ENCODE measurements at places on chromosomes 5 and 9.

- DNase-seq = no peak
These were observed 22.6 kb upstream of the MAMDC2 start for GRCh38 chr9:70020991-70021571.

DNA sequence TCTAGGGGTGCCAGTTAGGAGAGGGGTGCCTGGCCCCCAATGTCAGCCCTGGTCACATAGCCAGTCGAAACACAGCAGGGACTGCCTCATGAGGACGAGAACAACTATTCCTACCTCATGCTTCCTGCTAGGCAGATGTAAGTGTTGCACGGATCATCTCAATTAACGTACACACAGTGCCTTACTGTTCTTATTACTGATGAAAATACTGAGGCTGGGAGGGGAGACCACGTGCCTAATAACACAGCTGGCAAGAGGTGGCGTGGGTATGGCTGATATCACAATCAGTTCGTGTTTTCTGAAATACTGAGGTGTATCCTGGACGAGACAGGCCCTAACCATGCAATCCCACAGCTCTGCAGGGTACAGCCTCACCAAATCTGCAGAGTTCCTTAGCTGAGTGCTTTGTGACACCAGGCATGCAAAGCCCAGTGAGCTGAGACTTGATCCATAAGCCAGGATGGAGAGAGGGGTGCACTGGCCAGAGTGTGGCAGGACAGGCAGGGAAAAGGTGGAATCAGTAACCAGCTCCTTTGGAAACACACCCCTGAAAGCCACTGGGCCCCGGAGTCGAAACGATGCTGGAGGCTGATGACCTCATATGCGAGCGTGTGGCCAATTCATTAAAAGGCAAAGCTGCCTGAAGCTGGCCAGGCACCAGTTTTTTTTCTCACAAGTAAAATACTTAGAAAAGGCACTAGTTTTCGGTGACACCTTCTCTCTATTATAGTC lies 63.9 kb downstream of the PRRT1B start:
- no peak for DNase-seq

GRCh38 chr9:137387891-137388560 lies 34.9 kb downstream of the EXD3 start:
- DNase-seq = no peak

- no peak for DNase-seq
These were observed 1.8 kb upstream of the TARS1 start for GRCh38 chr5:33438996-33439395.

- DNase-seq = no peak
These were observed 198.1 kb downstream of the C9orf50 start for GRCh38 chr9:129422843-129423192.

DNA sequence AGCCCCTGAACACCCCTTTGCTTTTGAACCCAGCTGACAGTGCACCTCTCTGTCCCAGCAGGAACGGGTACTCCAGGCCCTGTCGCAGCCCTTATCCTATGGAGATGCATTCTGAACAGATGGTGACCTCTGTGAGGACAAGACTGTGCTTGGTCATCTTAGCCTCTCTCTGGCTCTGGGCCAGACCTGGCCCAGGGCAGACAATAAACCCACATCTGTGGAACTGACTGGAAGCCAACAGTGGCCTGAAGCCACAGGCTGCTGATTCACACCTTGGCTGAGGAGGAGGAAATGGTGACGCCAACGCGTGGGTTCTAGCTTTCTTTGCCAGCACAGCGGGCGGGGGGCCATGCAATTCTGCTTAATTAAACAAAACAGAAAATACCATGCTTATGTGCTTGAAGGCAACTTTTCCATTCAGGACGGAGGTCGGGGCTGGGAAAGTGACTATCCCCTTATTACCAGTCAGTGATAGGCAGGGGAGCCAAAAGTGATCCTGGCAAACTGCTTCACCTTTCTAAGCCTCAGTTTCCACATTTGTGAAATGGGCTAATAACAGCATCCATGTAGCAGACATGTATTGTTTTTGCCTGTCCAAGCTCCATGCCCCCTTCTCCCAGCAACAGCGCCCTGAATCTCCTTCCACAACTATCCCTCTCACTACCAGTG lies 10.8 kb downstream of the SH3PXD2B start:
- peak; percentile 25 for DNase-seq

DNA sequence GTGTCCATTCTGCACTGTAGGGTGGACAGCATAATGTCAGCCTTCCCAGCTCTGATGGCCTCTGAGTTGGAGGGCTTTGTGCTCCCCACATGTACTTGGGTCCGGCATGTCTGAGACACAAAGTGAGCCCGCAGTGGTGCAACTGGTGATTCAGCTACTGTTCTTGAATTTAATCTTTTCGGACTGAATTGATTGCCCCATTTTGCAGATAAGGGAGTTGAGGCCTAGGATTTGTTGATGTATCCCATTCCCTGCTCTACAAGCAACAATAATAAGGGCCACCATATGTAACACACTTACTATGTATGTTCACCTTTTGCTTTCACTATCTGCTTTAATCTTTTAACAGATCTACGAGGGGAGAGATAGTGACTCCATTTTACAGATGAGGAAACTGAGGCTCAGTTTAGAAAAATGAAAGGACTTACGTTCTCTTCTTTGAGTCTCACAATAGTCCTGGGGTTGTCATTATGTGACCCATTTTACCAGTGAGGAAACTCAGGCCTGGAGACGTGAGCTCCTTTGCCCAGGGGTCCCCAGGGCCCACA lies 4.5 kb downstream of the GSN start:
- DNase-seq = no peak

- no peak for DNase-seq
These were observed 119.7 kb downstream of the FANCC start for GRCh38 chr9:95197692-95198271.

- no peak for DNase-seq
These were observed 139.2 kb upstream of the SMARCA2 start for GRCh38 chr9:1875921-1876448.

DNA sequence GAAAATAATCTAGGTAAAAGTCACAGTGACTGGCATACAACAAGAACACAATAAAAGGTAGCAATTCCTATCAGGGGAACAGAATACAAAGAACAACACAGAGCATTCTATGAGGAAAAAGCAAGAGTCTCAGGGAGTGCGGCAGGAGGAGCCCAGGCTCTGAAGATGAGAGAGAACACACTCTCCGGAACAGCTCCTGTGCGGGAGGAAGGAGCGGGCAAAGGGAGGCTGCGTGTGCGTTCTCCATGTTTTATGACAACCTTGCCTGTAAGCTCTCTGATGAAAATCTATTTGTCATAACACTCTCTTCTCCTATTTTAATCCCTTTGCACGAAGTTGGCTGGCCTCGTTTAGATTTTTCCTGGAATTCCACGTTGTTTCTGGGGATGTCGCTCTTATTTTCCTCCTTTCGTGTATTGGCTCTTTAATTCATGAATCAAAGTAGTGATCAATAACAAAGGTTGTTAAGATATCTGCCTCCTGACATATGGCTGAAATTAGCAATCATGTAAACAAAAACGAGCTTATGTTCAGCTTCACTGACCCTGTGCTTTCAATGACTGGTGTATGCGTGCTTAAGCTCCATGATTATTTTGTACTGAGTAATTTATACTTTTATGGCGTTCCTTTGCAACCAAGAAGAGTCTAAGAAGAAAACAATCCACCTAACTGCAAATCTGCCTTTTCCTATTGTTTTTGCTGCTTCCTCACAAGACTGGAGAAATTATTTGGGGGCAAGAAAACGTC lies 109.5 kb downstream of the MYO10 start:
- no peak for DNase-seq

- no peak for DNase-seq
These were observed 276.9 kb upstream of the DAP start for GRCh38 chr5:11037941-11038340.

DNA sequence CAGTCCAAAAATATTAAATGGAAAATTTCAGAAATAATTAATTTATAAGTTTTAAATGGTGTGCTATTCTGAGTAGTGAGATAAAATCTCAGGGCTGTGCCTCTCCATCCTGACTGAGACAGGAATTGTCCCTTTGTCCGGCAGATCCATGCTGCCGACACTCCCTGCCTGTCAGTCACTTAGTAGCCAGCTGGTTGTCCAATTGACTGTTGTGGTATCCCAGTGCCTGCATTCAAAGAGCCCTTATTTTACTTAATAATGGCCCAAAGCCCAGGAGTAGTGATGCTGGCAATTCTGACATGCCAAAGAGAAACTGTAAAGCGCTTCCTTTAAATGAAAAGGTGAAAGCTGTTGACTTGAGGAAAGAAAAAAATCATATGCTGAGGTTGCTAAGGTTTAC lies 157.5 kb downstream of the ENC1 start:
- no peak for DNase-seq

GRCh38 chr5:29277642-29278041 lies 1915.8 kb upstream of the CDH6 start:
- no peak for DNase-seq

DNA sequence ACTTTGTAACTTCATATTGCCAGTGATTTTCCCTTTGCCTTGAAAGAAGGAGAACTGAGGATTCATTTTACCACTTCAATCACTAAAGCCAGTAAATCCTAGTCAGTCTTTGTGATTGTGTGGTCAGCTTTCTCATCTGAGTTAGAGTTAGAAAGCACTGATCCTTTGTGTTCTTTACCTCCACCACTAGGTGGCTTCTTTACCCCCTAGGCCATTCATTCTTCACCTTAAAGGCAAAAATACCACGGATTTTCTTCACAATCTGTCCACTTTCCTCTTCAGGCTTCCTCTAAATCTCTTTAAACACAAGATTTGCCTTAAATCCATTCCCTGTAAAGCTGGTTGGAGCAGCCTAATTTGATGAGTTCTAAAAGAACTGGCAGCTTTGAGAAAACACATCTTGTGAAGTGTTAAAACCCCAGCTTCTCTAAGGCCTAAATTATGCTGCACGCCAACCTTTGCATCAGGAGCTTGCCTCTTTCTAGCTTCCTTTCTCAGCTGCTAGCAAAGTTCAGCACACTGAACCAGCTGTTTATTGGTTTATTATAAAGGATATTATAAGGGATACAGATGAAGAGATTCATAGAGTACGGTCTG lies 20.4 kb downstream of the BDP1 start:
- peak; percentile 9 for DNase-seq

- no peak for DNase-seq
These were observed 63.1 kb downstream of the TRPM6 start for GRCh38 chr9:74824654-74825053.

DNA sequence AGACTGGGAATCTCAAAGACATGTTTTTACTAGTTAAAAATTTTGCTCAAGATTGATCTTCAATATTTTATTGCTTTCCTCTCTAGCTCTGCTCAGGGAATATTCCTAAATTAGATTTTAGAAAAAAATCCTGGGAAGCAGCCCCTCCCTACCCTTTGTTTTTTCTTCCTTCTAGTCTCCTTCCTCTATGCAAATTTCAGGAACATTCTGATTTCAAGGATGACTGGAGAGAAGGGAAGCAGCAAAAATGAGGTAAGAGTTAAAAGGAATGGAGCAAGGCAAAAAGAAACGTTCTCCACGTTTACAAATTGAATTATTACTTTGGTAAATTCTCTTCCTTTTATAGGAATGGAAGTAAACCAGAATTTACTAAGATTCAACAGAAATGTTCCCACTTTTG lies 493.4 kb upstream of the TUSC1 start:
- no peak for DNase-seq

- no peak for DNase-seq
These were observed 192.2 kb downstream of the SEC61B start for GRCh38 chr9:99414321-99414720.
